ENCODE measurements at places on chromosomes 7 and 10. TPM values are rescaled to one million over a fixed set of nuclear protein-coding genes. Genes with fewer than 3 reads are reported as not detected.
A peak's percentile ranks its signal among the peaks of the same experiment; 100 is the strongest.

DNA sequence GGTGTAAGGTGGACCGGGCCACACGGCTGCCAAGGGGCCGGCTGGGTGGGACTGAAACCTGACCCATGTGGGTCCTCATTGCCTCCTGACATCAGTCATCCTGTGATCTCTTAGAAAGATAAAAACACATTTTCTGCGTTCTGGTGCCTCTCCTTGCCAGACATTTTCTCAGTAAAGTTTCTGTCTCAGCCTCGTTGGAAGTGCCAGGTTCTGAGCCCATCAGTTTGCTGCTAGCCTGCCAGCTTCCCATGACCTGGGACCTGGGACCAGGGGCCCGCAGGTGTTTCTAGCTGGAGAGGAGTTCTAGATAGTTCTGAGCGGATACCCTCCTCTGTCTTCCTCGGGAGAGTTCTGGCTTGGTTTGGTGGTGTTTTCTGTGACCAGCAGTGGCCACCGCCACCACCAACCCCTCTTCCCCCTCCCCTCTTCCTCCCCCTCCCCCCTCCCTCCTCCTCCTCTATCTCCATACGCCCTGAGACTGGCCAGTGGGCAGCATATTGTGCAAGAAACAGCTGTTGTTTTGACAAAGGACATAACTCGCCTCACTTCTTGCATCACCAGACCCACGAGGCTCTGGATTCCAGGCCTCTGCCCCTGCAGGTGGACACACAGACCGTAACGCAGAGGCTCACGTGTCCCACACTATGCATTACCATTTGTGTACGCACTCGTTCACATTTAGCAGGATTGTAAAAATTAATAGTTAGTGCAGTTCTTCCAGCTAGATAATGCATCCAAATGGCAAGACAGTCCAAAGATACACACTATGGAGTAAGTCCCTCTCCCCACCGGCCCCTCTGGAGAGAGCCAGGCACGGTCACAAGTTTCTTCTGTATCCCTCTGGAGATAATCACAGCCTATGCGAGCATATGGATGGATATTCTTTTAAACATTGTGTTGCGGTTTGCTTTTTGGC lies 94.6 kb downstream of the CUX1 start:
- DNase-seq, result peak; percentile 80

DNA sequence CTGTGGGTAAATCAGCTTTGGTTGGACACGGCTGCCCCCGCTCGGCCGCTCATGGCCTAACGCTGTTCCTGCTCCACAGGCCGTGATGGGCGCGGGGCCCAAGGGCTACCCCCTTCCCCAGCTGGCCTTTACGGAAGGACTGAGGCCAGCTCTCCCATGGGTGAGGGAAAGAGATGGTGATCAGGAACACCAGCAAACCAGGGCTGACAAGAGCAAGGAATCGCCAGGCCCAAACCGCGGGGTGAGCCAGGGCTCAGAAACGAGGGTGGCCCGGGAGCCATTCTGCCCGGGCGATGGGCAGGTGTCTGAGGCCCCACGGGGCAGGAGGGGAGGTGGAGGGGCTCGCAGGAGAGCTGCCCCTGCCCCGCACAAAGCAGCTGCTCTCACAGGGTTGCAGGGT lies 26.6 kb downstream of the GPER1 start:
- no peak for DNase-seq

DNA sequence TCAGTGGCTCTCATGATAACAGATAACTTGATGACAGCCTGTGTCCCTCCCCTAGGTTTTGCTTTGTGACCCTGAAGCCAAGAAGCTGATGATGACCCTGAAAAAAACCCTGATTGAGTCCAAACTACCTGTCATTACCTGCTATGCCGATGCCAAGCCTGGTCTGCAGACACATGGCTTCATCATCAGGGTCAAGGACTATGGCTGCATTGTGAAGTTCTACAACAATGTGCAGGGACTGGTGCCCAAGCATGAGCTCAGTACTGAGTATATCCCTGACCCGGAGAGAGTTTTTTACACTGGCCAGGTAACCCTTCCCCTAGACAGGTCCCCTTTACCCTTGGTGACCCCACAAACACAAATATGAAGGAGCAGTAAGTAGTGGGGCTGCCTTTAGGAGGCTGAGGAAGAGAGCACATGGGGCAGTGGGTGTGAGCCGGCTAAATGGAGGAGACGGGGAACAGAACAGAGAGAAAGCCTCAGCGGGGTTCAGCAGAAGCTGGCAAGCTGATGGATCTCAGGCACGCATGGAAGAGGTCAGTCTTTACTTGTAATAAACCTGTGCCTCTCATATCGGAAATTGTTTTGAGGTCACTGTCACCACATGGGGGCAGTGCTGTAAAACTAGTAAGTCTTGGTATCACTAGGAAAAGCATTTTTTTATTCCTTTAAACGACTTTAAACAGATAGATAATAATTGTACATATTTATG lies 20.2 kb downstream of the PDCD11 start:
- peak; percentile 84 for DNase-seq

DNA sequence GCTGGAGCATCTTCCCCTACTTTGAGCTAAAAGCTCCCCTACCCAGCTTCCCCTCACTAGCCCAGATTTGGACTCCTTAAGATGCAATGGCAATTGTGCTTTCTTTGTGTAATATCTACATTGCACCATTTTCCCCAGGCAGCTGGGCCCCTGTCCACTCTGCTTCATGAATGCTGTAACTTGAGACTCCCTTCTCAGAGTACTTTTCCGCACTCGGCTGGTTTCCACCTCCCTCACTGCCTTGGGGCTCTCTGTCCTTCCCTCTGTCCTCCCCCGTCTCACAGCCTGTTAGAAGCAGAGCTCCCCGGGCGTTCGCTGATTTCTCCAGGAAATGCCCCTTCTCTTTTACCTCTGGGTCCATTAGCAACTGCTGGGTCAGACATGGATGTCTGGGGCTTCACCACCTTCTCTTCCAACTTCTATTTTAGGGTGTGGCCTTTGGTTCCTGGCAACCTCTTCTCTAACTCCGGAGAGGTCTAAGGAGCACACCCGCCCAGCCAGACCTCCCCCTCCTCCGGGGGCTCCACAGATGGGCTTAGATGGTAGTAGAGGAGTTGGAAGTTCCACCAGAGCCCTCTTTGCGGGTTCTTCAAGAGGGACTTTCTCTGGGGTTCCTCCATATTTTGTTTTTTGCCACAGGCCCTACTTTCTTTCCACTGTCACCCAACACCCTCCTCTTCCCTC lies 2.9 kb upstream of the TMEM72 start:
- DNase-seq, result peak; percentile 32

DNA sequence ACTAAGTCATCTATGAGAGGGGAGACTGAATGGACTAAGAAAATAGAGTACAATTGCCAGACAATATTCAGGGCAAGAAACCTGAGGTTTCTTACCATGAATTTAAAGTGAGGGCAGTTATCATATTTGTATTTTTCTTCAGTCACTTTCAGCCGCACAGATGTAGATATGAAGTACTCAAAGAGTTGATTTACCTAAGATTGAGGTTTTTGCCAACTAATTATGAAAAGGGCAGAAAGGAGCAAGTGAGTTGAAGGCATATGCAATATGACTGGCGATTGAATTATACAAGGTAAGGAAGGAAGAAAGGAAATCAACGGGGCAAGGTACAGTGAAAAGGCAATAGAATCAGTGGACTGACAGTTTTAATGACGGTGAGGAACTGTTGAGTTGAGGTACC lies 17.8 kb downstream of the CNOT4 start:
- DNase-seq, result no peak

- no peak for DNase-seq
Measured at GRCh38 chr10:79353000-79353406, 5.7 kb downstream of the PPIF start.

DNA sequence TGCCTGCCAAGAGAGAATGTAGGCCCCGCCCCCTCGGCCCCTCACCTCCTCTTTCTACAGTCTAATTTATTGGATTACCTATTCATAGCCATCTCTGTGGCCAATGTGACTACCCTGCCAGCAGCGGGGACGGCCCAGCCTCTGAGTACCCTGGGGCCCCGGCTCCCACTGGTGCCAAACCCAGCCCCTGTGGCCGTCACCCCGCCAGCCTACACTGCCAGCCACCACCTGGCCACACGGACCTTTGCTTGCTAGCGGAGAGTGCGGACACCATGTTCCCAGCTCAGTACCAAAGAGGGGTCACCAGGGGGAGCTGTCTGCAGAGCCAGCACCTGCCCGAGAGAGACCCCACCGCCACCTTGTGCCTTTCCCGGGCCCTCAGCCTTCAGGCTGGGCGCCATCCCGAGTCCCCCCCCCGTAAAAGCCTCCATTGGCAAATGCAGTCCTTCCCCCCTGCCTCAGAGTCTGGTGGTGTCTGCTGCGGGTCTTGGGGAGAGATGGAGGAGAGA lies 511.1 kb downstream of the ZNF37A start:
- no peak for DNase-seq

GRCh38 chr10:3740157-3740871 lies 44.7 kb downstream of the KLF6 start:
- DNase-seq, result peak; percentile 87

GRCh38 chr7:46230990-46231305 lies 309.9 kb upstream of the IGFBP3 start:
- DNase-seq, result peak; percentile 55

DNA sequence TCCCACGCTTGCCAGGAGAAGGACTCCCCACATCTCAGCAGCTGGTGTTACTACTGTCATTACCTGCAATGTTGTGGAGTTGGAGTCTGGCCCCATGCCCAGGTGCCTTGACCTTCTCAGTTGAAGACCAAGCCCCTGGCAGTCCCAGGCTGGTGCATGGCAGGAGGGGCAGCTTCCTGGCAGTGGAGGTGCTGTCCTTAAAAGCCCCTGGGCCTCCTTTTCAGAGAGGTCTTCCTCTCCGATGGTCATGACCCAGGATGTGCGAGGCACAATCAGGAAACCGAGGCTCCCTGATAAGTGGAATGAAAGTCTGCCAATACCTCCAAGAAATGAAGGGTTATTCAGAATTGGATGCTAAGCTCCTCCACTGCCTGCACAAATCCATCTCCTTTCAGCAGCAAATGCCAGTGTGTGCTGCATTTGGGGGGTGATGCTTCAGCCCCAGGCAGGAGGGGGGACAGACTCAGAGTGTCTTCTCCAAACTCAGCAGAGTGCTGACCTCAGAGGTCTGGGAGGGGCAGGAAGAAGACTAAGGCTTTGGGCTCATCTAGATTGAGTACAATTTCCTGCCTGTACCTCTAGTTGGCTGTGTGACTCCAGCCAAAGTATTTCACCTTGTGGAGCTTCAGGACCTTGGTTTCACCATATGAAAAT lies 97.0 kb upstream of the DDC start:
- no peak for DNase-seq

DNA sequence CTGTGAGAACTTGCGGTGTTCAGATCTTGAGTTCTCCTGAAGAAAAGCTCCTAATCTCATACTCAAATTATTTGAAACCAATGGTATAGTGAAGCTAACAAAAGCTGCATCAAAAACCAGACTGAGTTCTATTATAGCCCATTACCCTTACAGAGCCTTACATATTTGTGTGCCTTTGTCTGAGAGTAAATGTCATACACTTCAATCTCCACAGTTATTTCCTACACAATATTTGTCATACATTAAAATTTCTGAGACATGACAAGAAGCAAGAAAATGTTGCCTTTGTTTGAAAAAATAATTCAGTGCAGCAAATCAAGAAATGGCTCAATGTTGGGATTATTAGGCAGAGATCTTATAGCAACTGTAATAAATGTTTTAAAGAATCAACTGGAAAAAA lies 776.1 kb upstream of the MBL2 start:
- DNase-seq, result no peak

DNA sequence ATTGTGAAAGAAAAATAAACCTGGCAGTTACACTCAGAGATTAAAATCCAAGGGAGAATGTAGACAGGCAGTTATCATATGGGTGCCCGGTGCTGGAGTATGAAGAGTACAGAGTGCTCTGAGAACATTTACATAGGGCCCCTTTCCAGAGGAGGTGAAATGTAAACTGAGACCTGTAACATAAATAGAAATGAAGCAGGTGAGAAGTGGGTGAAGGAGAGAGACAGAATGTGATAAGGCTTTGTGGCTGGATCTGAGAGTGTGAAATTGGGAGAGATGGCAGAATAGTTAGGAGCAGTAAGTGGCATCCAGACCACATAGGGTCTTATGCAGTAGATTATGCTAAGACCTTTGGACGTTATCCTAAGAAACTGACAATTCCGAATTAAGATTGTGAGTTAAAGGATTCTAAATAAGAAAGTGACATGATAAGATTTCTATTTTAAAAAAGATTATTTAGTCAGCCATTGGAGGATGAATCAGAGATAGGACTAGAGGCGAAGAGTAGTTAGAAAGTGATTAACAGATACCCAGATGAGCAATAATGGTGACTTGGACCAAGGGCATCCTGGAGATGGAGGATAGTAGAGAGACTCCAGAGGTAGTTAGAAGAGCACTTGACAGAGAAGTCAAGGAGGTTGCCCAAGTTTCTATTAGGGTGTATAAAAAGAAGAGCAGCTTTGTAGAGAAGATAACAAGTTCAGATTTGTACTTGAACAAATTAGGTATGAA lies 36.7 kb downstream of the DNAH11 start:
- no peak for DNase-seq

DNA sequence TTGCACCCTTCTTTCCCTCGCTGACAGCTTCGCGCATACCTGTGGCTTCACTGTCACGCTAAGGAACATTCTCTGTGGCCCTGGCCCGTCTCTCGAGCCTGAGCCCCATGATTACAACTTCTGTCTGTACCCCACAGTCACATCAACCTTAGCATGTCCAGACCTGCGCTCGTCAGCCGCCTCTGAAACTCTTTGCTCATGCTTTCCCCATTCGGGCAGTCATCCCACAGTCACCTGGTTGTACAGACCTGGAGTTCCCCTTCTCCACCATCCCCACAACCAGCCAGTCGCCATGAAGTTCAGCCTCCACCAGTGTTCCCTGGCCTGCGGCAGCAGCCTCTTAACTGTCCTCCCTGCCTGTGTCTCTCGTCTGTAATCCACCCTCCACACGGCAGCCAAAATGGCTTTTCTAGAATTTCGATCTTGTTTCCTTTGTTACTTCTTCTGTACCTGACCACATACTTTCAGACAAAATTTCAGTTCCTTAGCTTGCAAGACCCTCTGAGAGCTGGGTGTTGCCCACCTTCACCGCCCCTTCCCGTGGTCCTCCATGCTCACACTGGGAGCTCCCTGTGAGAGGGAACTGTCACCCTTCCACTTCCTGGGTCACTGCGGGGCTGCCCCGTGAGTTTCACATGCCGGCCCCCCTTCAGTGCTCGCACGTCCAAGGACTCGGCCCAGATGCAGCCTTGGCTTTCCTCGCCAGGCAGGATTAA lies 229.2 kb downstream of the CELF2 start:
- DNase-seq, result no peak

- peak; percentile 56 for DNase-seq
Measured at GRCh38 chr7:142412551-142413193, 154.8 kb upstream of the PRSS58 start.

MMRN2 gene
- total RNA-seq, result 5.1 TPM

GNGT1 gene
- total RNA-seq, result not detected

TSPAN15 gene
- 0.27 TPM for total RNA-seq

GALNT17 gene
- total RNA-seq, result not detected

TMEM236 gene
- total RNA-seq, result 0.09 TPM

BTBD16 gene
- total RNA-seq, result 0.09 TPM

CALHM1 gene
- not detected for total RNA-seq

Data from fibroblast of the aortic adventitia (primary cell).